ENCODE measurements at places on chromosomes 6 and 20.

GRCh38 chr6:33950472-33950881, 146.7 kb upstream of the MLN start:
- DNase-seq = no peak

DNA sequence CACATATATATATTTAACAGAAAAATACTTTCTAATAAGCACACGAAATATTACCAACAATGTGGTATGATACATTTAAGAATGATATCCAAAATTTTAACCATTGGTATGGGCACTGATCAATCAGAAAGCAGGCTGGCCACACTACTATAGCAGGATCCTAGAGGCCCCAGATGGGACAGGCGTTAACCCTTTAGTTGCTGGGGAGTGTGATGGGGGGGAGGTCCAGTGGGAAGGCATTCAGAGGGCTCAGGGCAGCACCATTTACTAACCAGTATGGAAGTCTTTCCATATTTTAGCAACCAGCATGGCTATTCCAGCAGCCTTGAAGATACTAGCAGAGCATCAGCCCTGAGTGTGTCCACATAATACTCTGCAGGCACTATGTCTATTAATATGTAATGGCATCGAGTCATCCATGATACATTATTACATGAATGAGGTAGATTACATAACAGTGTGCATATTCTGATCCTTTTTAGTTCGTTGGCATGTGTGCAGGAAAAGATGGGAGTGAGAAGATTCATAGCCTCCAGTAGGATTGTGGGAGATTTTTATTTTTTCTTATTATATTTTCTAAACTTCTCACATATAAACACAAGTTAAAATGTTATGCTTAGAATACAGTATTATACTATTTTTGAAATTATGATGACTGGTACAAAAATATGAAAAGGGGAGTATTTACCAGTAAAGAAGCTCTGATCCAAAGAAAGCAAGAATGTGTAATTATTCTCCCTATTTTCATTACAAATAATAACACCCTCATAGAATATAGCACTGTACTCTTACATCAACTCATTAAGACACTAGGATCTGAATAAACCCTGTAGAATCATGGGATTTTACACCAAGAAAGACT, 78.9 kb downstream of the FAM217A start:
- no peak for DNase-seq

GRCh38 chr20:46347841-46348803, 39.8 kb upstream of the CDH22 start:
- peak; percentile 29 for DNase-seq

GRCh38 chr6:163289447-163289846, 125.1 kb upstream of the QKI start:
- DNase-seq = no peak

- DNase-seq = no peak
Measured at GRCh38 chr6:116876107-116876506, 935 bp upstream of the RFX6 start.
